ENCODE measurements at places on chromosomes 4 and X.

DNA sequence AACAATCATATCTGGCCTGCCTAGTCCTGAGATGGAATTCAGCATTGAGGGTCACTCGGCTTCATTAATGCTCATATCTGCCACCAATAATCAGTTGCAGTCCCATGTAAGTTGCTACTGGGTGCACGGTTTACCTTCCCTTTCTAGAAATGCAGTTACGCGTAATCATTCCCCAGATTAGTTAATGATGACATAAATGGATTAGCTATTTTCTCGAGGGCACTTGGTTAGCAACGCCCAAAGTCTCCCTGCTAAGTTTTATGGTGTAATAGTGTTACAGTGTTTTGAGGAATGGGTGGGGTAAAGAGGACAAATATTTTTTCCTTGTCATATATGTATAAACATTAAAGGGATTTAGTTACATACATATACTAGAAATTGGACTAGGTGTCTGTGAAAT is 118.8 kb downstream of the MID1 start:
- DNase-seq: no peak

DNA sequence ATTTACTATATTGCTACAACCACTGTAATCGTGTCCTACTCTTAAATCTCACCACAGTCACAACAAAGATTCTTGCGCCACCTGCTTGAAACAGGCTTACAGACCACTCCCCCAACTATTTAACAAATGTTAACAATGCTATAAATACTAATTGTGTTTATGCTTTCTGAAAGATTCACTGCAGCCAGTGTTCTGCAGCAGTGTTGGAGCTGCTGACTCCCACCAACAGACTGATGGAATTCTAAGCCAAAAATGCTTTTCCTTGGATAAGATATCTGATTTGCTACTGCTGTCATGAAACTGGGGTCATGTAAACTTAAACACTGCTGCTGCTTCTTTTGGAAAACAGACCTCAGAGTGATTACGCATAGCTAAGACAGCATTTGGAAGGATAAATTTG is 244.2 kb upstream of the MAB21L2 start:
- no peak for DNase-seq

DNA sequence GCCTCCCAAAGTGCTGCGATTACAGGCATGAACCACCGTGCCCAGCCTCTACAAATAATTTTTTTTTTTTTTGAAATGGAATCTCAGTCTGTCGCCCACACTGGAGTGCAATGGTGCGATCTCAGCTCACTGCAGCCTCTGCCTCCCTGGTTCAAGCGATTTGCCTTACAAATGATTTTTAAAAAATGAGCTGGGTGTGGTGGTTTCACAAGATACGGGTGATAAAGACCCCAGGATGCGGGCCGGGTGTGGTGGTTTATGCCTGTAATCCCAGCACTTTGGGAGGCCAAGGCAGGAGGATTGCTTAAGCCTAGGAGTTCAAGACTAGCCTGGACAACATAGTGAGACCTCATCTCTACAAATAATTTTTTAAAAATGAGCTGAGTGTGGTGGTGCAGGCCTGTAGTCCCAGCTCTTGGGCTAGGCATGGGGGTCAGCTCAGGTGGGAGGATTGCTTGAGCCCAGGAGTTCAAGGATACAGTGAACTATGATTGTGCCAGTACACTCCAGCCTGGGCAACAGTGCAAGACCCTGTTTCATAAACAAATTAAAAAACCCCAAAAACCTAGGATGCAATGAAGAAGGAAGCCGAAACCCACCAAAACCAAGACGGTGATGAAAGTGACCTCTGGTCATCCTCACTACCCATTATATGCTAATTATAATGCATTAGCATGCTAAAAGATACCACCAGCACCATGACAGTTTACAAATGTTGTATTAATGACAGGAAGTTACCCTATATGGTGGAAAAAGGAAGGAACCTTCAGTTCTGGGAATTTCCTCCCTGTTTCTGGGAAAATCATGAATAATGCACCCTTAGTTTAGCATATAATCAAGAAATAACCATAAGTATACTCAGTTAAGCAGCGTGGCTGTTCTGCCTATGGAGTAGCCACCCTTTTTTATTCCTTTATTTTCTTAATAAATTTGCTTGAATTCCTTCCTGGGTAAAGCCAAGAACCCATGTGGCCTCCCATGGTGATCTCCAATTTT is 27.7 kb downstream of the PDGFRA start:
- no peak for DNase-seq

- DNase-seq: no peak
Measured at GRCh38 chr4:140212646-140213045, 58.7 kb upstream of the MAML3 start.

DNA sequence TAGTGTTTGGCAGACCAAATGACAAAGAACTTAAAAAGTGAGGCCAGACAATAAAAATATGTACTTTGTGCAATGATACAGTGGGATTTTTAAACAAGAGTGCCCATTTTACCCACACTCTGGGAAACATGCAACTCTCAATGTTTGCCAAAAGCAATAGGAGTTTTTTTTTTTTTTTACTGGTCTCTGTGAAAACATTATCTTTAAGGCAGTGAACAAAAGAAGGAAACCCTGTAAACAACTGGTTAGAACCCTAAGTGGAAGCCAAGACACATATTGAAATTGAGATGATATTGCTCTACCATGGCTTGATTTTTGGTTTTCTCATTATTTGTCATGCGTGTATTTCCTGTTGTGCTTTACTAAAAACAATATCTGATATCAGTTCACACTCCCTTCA is 67.2 kb upstream of the PPP3CA start:
- no peak for DNase-seq

DNA sequence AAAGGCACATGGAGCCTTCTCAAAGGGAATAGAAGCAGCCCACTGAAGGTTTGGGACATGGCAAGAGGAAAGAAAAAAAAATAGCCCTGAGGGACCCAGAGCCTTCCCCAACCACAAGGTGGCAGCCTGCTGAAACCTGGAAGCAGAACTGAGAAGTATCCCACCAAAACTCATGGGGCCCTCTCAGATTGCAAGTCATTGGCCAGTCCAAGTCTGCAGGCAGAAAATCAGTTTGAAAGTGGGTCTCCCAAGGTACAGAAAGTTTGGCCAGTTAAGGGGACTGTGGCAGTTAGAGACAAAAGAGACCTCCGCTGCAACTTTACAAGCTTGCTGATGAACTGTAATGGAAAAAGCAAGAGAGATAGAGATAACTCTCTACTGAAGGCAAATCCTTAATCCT is 155.8 kb downstream of the ANTXR2 start:
- no peak for DNase-seq
